ENCODE measurements at places on chromosomes 5 and 9.

GRCh38 chr5:36585701-36586100 is 20.7 kb upstream of the SLC1A3 start:
- no peak for DNase-seq

DNA sequence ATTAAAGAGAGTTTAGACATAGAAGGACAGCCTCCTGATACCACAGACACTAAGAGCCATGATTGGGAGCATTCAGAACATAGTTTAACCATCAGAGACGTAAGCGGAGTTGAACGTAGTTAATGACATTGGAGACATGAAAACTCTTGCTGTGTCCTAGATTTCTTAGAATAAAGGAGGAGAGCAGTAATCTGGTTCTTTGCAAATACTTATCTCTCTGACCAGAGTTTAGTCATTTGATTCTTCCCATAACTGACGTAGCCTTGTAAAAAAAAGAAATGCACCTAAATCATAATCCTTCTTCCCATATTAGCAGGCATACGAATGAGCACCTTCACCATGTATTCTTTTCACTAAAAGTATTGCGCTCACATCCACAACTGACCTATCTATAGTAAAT is 433.3 kb upstream of the SMC2 start:
- no peak for DNase-seq

DNA sequence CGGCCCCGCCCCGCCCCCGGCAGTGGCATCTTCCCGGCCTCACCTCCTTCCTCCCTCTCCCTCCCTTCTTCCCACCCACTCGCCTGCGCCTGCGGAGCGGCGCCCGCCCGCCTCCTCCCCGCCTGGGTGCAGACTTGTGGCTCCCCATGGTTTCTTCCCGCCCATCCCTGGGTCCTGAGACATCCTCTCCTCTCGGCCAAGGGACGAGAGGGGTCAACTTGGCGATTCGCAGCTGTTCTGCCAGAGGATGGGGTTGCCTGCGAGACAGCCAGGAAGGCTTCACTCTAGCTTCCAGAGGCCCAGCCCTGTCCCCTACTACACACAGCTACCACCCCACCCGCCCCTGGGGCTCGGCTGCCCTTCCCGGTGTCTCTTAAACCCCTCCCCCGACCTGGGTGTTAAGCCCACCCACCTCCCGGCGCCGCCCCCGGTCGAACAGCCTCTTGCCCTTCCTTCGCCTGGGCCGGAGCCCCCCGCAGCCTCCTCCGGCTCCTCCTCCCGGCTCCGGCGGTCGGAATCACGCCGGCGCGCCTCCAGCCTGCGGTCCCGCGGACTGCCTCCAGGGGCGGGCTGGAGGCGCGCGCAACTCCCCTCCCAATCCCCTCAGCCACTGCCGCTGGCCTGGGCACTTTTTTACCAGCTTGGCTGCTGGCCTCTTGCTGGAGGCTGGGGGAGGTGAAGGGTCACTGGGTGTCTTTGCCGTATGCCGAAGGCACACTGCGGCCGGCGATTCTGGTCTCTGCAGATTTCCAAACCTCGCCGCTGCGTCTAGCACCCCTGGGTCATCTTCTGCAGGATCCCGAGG is 1.9 kb downstream of the JADE2 start:
- DNase-seq, result peak; percentile 94

DNA sequence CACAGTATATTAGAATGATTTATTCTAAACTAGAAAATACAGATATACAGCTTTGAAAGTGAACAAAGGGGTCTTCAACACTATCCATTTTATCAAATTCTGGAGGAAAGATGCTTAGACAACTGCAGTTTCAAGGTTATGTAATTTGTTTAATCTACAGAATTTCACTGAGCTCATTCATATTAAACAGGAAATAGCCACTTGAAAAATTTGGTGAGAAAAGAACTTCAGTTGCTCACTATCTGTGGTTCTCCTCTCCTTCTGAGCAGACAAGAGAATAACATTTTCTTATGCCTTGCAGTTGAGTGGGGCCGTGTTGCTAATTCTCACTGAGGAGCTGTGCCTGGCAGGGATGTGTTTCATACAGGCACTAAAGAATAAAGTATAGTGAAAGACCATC is 1428.2 kb downstream of the CDH12 start:
- DNase-seq, result no peak

DNA sequence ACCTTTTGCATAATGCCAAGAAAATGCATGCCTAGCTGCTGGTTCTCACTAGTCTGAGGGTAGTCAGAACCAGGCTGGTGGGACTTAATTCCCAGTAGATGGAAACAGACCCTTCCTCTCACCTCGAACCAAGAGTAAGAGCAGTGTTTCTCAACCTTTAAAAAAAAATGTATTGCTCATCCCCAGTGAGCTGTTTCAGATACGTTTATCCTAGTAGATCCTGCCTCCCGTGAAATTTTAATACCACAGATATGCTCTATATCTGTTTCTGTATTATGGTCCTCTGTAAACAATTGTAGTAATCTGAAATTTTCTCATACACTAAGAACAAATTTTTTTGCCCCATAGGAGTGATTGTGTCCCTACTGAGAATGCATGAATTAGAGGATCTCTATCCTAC is 86.2 kb downstream of the TEK start:
- DNase-seq, result peak; percentile 51

DNA sequence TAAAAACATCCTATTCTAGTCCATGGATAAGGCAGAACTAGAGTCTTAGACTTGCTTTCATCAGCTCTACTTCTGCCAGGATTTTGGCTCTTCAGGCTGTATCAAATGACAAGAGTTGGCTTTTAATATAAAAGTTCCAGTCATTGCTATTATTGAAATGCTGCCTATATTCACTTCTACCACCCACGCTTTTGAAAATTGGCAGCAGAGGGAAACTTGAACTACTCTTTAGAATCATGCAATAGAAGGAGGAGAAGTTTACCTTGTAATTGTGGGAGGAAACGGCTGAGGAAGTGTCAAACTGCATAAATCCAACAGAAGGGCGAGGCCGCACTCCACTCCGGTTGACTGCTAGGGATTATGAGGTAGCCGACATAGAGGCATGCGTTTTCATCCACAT is 122.6 kb upstream of the BASP1 start:
- DNase-seq, result peak; percentile 47

- no peak for DNase-seq
Measured at GRCh38 chr9:91646702-91647101, 223.1 kb upstream of the NFIL3 start.

DNA sequence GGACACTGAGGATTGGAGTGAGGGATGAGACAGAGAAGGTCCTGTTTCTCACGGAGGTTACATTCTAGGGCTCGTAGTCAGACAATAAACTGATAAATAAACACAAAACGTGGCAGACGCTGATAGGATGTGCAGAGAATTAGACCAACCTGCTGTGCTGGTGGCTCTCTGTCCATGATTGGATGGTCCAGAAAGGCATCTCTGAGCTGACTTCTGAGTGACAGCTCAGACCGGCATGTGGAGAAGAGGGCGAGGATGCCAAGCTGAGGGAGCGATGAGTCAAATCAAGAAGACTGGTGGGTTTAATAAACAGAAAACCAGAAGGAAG is 132.3 kb upstream of the TAF11L2 start:
- no peak for DNase-seq

GRCh38 chr5:79802406-79802805 is 112.8 kb downstream of the CMYA5 start:
- no peak for DNase-seq

DNA sequence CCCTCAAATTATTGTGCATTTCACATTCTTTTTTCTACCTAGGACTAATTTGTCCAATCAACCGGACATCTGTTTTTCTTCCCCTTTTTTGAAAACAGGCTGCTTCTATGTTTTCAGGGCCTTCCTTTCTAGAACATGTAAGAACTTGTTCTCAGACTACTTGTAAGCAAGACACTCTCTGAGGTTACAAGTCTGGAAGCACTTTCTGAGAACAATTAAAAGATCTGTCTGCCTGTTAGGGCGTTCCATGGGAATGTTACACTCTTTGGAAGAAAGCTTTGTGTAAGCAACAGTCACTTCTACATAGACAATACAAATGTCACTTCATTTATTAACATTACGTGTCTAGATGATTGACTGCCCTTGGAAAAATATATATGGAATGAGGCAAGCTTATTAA is 50.9 kb upstream of the HSPB3 start:
- DNase-seq, result no peak

GRCh38 chr5:82828211-82828610 is 249.0 kb downstream of the TMEM167A start:
- no peak for DNase-seq

DNA sequence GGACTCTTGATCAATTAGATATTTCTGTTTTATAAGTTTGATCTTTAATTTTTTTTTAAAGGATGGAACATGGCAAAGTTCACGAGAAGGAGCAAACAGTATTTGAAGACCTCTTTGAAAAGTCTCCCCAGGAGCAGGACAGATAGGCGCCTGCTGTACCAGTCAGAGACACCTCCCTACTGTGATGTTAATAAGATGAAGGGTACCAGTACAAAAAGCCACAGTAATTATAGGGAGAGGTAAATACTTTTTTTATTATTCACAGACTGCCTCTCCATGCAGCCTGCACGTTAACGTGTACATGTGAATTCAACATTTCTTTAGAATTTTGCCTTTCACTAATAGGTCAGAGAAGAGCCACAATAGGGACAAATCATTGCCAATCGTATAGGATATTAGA is 146.5 kb upstream of the CDH6 start:
- no peak for DNase-seq

DNA sequence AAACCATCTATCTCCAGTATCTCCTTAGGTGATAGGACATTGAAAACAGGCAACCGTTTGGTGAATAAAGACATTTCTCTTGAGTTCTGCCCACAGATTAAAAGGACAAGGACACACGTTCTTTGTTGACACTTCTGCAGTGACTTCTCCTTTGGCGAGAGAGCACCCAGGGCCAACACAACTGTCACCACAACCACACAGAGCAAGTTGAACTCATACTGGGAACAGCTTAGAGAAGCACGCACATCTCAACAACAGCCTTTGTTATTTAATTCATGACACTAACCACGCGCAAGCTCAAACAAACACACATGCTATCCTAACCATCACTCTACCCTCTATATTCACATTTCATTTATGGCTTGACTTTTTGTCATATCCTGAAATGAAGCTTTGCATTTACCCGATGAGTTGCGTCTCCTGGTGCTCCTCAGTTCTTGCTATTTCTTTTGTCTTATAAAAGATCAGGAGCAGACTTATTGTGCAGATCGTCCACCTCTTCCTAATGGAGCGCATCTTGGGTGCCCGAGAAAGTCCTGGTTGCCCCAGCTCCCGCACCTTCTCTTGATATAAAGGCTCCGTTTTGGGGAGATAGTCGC is 543 bp downstream of the ST8SIA4 start:
- DNase-seq, result peak; percentile 3

- no peak for DNase-seq
Measured at GRCh38 chr9:130756455-130757152, 63.0 kb downstream of the EXOSC2 start.

DNA sequence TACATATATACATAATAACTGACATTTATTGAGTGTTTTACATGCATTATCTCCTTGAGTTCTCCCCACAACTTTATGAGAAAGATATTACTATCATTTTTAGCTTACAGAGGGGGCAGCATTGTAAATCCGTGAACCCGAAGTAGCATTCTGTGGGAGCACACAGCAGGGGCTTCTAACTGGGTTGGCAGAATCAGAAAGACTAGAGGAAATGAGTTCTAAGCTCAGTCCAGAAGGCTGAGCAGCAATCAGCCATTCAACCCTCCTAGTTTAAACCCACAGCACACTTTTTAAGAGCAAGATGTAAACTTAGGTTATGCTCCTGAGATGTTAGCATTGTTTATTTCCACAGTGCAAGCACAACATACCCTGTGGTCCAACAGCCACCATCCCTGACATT is 177.2 kb downstream of the TMEM38B start:
- DNase-seq, result no peak
